ENCODE measurements at places on chromosomes 4 and X. TPM values are rescaled to one million over a fixed set of nuclear protein-coding genes. Genes with fewer than 3 reads are reported as not detected.

DNA sequence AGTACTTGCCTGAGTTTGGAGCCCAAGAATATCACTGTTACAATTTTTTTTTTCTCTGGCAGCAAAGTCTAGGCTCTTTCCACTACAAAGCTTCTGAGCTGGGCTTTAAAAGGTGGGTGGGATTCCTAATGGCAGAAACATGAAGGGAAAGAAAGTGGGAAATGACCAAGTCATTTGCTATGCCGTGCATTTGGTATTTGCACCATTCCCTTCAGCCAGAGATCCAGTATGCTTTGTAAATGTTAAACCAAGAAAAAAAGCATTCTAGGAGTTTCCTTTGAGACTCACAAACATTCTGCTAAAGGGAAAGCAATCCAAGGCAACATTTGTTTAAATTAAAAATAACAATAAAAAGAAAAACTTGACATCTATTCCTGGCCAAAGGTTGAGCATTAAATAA is 451.2 kb downstream of the RAB28 start:
- DNase-seq, result no peak

GRCh38 chr4:86036736-86037135 is 323.1 kb downstream of the MAPK10 start:
- no peak for DNase-seq

SSX3 gene
- polyA plus RNA-seq, result not detected

DNA sequence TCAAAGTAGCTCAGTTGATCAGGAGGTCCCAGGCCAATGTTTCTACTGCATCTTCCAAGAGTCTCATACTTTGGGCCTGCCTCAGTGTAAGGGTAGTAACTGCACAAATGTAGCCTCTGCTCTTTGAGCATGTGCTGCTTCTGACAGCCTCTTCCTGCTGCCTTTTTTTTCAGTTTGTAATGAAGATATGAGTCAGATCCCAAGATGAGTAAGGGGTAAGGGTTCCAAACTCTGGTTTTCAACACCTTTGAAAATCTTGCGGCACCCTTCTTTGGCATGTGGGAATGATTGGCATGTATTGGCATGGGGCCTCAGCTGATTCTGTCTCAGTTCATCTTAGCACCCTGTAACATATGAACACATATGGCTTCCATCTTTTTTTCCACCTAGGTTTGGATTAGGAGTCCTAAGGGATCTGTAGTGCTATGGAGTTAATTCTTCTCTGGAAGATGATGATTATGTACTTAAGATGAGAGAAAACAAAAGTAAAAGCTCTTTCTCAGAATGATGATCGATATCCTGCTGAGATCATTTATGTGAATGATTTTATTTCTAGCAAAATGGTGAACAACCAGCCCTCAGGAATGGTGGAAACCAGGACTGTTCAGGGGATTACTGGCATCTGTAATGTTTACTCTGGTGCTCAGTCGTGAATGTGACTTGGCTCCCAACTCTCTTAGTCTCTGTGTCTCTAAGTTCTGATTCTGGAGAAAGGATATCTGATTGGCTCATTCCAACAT is 118.7 kb upstream of the PRPS2 start:
- DNase-seq, result no peak

DNA sequence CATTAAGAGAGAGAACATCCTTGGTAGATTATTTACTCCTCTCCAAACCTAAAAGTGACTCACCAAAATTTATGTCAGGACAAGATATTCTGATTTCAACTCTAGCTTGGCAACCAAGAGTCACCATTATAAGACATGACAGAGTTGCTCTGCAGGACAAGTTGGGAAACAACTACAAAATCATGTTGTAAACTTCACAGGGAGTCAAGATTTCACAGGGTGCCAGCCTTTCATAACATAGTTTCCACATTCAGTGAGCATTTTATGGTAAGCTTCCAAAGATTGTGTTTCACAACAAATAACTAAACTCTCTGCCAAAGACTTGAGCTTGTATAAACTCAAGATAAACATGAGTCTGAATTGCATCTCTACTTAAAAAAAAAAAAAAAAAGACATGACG is 121.0 kb upstream of the DIAPH2 start:
- no peak for DNase-seq

DNA sequence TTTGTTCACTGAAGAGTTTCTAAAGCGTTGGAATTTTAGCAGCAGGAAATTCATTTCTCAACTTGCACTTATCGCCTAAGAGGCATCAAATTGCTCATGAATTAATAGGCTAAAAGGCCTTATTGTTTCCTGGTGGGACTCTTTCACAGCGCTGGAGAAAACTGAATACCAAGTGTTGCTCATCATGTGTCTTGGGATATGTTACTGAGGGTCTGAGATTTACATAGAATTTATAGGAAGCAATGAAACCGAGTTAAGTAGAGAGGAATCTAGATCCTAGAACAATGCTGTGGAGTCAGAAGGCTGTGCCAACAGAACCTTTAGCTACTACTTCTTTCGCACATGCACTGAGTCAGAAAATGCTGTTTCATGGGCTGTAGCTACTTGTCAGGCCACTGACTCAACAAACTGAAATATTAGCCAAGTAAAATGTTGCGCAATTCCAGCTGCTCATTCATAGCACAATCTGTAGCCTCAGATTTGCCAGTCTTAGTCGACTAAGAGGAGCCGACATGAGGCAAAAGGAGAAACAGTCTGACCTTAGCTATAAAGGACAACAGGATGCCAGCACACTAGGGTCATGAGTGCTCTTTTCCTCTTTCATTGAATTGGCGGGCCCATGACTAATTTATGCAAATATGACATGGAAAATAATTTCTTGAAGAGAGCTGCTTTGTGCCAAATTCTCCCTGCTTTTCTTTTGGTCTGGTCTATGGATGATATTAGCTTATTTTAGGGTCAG is 35.9 kb upstream of the CXCL8 start:
- DNase-seq, result no peak

- no peak for DNase-seq
These were observed 35.7 kb downstream of the LDB2 start for GRCh38 chr4:16862697-16863096.

CTAG2 gene
- polyA plus RNA-seq, result not detected

SAGE1 gene
- not detected for polyA plus RNA-seq

SLC38A5 gene
- polyA plus RNA-seq, result 7.3 TPM

DNA sequence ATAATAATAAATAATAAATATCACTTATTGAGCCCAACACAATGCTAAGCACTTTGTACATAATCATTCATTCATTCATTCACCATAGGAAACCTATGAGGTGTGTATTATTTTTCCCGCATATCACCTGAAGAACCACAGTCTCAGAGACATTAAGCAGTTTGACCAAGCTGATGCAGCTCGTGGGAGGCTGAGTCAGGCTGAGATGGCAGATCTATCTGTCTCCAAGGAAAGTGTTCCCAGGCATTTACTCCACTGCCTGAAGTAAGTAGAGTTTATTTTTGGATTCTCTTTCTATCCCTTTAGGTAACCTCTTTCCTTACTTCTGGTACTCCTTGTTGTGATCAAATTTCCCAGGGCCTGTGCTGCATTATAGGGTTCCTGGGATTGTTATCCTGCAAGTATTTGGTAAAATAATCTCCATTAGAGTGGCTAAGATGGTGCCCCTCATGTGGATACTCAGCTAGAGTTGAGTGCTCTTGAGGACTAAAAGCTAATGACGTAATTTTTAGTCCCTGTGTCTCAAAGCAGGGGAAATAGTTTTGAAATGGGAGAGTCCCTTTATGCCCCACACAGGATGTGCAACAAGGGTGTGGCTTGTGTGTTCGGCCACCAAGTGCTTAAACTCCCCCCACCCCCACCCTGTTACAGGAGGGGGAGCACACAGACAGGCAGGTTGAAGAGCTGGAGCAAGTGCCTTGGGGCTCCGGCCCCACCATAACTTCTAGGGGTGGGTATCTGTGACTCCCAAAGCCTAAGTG is 467.0 kb downstream of the STIM2 start:
- no peak for DNase-seq

DNA sequence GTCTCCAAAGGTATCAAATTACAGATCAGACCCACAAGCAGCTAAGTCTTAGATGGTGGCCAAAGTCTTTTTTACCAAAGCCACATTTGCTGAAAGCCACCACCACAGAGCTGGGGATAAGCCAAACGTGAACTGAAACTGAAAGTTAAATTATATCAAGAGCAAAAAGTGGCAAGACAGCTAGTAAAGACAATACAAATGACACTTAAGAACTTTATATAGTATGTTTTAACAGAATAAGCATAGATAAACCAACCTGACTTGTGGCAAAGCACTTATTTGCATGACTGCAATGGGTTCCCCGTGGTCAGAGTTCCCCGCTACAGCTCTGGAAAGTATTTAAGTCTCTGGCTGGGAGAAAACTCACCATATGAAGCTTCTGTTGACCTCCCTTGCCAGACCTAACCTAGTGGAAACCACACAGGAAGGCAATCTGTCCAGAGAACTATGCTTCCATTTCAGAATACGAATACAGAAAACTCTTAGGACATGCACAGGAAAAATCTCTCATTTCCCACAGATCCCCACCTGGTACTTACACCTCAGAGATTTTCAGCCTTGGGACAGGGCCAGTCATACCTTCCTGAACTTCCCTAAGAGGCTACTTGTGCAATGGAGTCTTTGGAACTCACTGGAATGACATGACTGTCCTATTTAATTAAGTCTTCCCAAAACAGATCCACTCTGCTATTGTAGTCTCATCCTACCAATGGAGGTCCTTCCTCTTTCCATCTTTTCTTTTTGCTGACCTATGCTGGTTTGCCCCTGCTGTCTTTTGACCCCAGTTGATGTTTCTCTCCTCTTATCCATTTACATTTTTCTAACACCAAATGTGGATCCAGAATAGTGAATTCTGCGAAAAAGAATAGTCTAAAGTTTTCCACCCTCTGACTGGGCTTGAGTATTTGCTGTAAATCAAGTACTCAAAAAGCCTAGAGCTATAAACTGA is 225.1 kb downstream of the NR3C2 start:
- no peak for DNase-seq

C4orf54 gene
- polyA plus RNA-seq, result 0.81 TPM

DNA sequence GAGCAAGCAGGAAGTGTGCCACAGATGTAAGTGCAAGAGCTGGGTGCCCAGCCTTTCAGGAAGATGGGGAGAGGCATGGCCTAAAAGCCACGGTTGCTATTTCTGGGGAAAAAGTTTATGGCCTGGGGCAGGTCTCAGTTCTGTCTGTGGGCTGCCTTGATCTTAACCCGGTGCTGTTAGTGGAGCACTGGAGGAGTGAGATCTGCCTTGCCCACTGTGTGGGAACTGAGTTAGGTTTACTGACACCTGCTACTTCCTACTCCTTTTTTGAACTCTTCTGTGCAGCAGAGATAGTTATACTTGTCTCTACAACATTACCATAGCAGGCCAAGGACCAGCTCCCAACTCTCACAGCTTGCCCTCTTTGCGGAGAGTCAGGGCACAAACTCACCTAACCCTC is 76.5 kb downstream of the ITM2A start:
- DNase-seq, result no peak

TSC22D3 gene
- polyA plus RNA-seq, result 106 TPM

- no peak for DNase-seq
These were observed 10.5 kb upstream of the DCHS2 start for GRCh38 chr4:154502111-154502510.

DNA sequence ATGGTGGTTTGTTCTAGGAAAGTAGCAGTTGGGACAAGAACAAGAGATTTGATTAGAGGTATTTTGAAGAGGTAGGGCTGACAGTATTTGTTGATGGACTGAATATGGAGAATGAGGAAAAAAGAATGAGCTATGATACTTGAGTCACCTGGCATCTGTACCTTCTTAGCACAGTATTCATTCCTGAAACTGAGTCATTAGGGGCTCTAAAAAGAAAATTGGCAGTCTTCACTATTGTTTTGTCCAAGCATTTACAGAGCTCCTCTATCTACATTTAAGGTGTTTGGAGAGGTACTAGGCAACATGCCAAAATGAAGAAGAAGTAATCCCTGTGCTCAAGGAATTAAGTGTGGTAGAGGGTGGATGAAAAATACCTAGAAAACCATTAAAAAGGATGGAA is 165.8 kb downstream of the SHROOM4 start:
- DNase-seq, result no peak

GRCh38 chr4:17667653-17668201 is 53.3 kb downstream of the MED28 start:
- no peak for DNase-seq

Measured in left renal cortex interstitium (tissue), 4 donors.